ENCODE measurements at places on chromosomes 11 and 22.
A peak's percentile ranks its signal among the peaks of the same experiment; 100 is the strongest.

GRCh38 chr11:3135481-3136440 lies 29.3 kb downstream of the OSBPL5 start:
- DNase-seq, result no peak

GRCh38 chr11:24793479-24793878 lies 296.6 kb downstream of the LUZP2 start:
- DNase-seq, result no peak

DNA sequence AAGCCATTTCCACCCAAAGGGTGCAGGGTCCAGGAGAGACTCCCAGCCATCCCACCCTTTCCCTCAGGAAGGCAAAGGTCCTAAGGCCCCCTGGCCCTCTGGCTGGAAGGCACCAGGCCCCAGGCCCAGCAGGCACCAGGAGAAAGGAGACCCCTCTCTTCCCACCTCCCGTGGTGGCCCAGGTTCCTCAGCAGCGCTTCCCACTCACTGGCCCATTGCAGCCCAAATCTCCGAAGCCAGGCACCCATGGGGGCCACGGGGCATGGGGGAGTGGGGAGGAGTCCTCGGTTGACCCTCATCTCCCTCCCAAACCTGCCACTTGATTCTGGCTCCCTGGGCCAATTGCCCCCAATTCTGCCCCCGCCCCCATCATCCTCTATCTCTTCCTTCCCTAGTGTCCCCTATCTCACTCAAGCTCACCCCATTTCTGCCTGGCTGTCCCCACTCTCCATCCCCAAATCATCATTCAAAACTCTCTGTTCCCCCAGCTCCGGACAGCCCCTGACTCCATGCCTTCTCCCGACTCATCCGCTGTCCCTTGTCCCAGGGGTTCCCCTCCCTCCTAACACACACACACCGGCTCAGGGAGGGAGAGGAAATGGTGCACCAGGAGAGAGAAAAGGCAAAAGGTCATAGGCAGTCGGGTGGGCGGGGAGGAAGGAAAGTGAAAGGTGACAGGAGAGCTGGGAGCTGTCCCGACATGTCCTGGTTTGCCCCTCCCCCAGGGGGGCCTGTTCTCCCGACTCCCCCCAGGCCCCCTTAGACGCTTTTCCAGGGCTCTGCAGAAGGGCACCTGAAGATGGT lies 1.2 kb downstream of the LIF start:
- DNase-seq, result no peak

DNA sequence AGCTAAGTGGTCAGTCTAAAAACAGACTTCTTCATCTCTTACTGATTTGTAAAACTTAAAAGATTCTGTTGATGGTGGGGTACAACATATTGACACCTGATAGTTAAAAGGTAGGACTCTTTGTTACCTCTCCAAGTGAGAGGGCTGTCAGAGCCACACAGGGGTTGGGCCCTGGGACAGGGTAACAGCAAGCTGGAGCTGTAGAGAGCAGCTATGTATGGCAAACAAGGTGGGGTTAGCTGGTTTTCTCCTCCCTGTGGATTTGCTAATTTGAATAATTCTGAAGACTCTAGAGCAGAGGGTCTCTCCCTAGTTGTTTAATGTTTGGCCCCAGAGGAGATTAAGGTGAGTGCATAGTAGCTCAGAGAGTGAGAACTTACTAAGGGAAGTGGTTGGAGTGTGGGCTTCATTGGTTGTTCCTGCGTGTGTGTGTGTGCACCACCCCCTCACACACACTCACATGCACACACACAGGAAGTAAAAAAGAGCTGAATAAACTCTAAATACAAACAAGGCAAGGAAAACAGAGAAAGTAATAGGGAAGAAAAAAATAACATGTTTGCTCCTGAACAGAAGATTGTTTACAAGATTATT lies 9.2 kb upstream of the GAS2 start:
- DNase-seq, result no peak

- DNase-seq, result no peak
Observed at GRCh38 chr11:74935285-74935684, 13.6 kb downstream of the XRRA1 start.

DNA sequence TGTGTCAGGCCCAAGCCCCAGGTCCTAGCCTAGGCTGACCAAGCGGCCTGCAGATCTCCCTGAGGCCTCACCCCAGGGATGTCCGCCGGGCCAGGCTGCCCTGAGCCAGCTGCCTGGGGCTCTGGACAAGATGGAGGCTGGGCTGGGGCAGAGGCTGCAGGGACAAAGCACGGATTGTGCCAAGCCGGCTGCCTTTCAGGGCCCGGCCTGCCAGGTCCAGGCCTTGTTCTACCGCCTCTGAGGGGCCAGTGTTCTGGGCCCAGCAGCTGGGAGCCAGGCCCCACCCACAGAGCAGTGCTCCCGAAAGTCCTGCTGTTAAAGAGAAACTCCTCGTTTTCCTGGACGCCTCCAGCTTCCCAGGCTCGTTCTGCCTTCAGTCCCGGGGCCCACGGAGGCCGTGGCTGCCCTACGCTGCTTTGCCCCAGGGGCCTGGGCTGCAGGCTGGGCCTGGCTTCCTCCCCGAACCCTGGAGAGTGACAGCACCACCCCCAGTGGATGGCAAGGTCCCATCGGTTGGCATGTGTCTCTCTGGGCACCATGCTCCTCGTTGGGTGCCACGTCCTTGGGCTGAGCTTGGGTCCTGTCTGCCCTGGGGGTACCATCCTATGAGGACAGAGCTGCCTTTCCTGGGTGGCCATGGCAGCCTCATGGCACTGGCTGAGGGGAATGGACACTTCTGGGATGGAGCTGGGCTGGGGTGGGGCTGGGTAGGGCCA lies 7.6 kb downstream of the BRSK2 start:
- no peak for DNase-seq

DNA sequence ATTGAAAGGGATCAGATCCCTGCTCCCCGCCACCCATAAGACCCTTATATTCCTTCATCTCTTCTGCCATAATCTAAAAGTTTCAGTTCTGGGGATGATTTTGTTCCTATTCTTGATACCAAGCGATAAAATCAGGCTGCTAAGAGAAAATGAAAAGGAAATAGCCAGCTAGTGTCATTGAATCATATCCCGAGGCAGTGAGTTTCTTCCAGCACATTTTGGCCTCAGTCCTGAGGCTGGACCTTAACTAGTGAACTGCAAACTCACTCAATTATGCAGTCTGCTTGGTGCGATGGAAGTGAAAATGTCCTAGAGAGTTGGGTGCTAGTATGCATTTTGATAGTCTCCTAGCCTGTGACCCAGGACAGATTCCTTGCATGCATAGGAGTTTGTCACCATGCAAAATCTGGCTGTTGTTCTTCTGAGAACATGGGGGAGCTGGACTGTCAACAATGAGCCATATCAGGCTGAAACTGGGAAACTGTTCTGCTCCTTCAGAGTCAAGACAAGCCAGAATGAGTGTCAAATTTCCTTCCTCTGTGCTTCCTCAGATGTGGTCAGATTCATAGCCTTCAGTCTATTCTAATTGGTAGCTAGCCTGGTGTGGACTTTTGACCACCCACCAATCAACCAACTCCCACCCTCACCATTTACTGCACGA lies 102.9 kb downstream of the CCDC81 start:
- DNase-seq, result no peak

DNA sequence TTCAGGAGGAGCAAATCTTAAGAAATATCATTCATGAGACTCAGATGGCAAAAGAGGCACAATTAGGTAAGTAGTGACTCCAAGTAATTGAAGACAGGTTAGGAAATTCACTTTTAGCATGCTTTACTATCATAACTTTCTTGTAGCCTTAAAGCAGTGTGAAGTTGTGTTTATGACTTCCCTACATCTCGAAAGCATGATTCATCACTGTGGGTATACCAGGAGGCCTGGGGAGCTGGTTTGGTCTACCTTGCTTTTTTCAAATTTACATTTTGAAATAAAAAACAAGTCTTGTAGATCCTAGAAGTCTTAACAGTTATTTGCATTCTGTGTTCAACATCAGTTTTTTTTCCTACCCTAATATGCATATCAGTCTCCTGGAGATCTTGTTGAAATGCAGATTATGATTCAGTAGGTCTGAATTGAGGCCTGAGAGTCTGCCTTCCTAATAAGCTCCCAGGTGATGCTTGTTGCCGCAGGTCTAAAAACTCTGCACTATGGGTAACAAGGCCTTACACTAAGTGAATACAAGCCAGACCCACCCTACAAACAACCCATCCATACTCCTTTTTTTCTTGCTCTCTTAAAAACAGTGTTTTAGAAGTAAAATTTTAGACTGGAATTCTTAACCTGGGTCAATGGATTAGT lies 41.4 kb downstream of the TTC17 start:
- DNase-seq, result no peak

DNA sequence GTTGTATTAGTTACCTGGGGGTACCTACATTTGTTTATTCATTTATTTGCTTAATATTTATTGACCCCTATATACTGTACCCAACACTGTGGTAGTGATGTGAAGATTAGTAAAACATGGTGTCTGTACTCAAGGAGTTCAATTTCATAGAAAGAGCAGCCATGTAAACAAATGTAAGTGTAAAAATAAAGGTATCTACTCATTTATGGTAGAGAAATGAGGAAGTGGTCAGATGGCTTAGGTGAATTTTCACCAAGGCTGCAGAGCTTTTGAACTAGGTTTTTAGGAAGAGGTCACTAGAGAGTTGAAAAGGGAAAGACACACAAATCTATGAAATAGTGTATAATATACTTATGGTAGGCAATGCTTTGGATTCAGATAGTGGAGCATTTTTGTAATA lies 11.1 kb downstream of the CTR9 start:
- DNase-seq, result no peak

DNA sequence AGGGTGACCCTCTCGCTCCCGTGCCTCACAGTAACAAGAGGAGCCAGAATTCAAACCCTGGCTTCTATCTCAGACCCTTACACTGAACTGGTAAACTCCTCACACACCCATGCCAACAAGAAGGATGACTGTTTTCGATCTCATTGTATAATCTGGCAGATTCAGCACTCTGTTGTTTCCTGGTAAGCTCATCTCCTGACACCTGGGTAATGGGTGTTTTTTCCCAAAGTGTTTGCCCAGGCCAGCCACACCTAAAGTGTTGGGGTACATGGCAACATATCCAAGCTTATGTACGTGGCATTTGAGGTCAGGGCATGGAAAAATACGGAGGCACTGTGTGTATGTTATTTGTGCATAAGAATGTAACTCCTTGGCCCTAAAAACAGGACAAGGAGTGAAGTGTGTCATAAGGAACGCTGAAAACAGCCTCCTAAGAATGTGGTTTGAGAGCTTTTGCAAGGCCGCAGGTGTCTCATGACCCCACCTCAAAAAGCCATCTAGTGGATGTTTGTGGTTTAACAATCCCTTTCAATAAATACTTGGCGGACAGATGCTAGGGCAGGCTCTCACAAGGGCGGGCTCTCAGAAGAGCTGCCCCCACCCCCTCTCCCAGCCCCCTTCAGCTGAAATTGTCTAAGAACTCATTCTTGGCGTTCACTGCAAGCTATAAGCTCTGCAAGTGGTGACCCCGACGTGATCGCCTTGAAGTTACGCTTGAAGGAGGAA lies at the start of gene MS4A15:
MS4A15 (plus strand) TSS at position 561 of the 726 bp plus-strand sequence. CDS start 6,867 bp downstream, outside the sequence.
- no peak for DNase-seq

DNA sequence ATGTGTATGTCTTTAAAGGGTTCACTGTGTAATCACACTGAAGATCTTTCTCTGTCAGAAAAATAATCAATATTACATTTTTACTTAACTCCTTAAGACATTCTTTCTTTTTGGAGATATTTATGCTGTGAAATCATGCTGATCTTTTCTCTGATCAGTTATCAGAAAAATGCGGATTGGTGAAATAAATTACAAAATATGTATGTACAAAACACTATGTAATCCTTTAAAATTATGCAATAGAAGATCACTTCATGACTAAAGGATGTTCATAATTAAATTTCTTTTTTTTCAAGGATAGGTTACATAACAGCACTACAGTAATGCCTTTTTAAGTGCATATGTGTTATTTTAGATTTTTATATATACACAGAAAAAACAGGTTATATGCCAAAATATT lies 24.7 kb downstream of the BTBD10 start:
- no peak for DNase-seq

- DNase-seq, result no peak
Observed at GRCh38 chr22:38073150-38074130, 10.5 kb downstream of the SLC16A8 start.

DNA sequence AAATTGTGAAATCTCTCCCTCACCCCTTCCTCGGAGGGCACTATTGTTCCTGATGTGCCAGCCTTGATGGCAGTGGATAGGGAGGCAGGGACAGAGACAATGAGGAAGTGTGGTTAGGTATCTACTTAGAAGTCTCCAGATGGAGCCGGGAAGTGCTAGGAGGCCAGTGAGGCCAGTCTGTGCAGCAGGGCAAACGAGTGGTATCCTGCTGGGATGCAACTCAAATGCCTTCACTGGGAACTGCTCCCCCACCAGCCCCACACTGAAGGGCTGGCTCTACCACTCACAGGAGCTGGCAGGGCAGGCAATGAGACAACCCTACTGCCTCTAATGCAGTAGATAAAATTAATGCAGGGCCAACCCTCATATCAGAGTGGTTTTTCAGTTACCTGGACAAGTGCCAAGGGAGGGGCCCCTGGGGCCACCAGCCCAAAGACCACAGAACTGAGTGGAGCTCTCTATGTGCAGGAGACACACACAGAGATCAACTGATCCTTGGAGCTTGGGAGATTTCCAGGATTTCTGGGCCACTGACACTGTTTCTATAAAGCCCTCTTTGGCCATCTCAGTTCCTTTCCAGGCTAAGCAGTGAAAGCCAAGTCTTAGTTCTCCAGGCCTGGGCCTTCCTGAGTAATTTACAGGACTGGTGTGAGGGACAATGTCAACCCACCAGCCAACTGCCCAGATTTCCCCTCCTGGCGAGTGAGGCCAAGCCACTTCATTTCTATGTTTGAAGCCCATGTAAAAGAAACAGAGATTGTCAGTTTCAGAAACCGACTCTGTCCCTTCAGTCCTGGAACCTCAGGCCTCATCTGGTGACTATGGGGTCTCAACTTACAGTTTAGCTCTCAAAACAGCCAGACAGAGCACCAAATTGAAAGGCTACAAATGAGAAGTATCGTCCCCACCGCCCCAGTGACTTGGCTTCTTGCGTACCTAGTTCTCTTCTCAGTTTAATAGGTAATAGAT lies 4.1 kb downstream of the MIF start:
- DNase-seq, result no peak

- no peak for DNase-seq
Observed at GRCh38 chr11:47062736-47063135, 113.9 kb downstream of the ARFGAP2 start.

DNA sequence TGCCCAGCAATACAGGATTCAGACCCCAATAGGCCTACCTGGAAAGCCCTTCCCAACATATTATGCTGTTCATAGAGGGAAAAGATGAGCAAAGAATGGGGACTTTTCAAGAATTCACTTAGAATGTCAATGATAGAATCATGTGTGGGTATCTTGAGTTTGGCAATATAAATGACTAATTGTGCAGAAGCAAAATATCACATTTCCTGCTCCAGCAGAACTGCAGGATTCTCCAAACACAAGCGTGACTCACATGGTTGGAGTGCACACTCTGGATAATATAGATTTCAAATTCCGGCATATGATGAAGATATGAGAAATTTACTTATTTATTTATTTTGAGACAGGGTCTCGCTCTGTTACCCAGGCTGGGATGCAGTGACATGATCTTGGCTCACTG lies 12.5 kb upstream of the APOL5 start:
- DNase-seq, result peak; percentile 86

- peak; percentile 3 for DNase-seq
Observed at GRCh38 chr11:76910620-76911414, 50.1 kb downstream of the ACER3 start.

- peak; percentile 64 for DNase-seq
Observed at GRCh38 chr11:79437278-79437980, 3.4 kb downstream of the TENM4 start.
